Activated T-cell treated with anti-CD3 and anti-CD28 coated beads, Interleukin-2, amount 50 U/mL, for 72 hours (primary cell): ENCODE measurements at places on chromosomes 2 and 18. TPM values are rescaled to one million over a fixed set of nuclear protein-coding genes. Genes with fewer than 3 reads are reported as not detected.
A peak's percentile ranks its signal among the peaks of the same experiment; 100 is the strongest.

KIF3C gene
- total RNA-seq: 4.0 TPM

GCKR gene
- total RNA-seq: not detected

TYW5 gene
- 14.7 TPM for total RNA-seq

AQP4 gene
- not detected for total RNA-seq

GRCh38 chr18:493986-494983 is 6.2 kb downstream of the COLEC12 start:
- no peaks in the 10 kb centered on the region for H3K4me1 ChIP-seq
- H3K27ac ChIP-seq: no peak overlapping the region
- no peak for DNase-seq

- H3K4me1 ChIP-seq: peaks cover 32% of the 10 kb centered on the region
- no peak overlapping the region for H3K4me3 ChIP-seq
- H3K27me3 ChIP-seq: no peaks in the 10 kb centered on the region
- no peak for DNase-seq
These were observed 40.3 kb upstream of the HNRNPA3 start for GRCh38 chr2:177172034-177172880.

- H3K4me1 ChIP-seq: peaks cover 13% of the 10 kb centered on the region
- H3K27me3 ChIP-seq: peaks cover 22% of the 10 kb centered on the region
- DNase-seq: peak; percentile 45
- peak overlapping the region; percentile 85 for H3K4me3 ChIP-seq
- peak overlapping the region; percentile 42 for H3K27ac ChIP-seq
These were observed 787 bp downstream of the SOCS6 start for GRCh38 chr18:70289351-70290312.

GRCh38 chr2:170425281-170425751 is 247.4 kb downstream of the MYO3B start:
- no peak overlapping the region for H3K4me3 ChIP-seq
- no peak overlapping the region for H3K27ac ChIP-seq
- no peaks in the 10 kb centered on the region for H3K4me1 ChIP-seq
- H3K27me3 ChIP-seq: peaks cover 11% of the 10 kb centered on the region
- H3K36me3 ChIP-seq: no peaks in the 10 kb centered on the region

GRCh38 chr2:181985632-181986205 is at the start of gene PPP1R1C:
Gene PPP1R1C (plus strand): TSS chr2:181985853. CDS start chr2:181986111, 258 bp downstream.
- H3K36me3 ChIP-seq: no peaks in the 10 kb centered on the region
- no peak within 1 kb of the TSS for H3K27ac ChIP-seq
- H3K4me3 ChIP-seq: no peak within 1 kb of the TSS
- no peak for DNase-seq

- peak overlapping the region; percentile 54 for H3K4me3 ChIP-seq
- H3K27me3 ChIP-seq: no peaks in the 10 kb centered on the region
- peaks cover 62% of the 10 kb centered on the region for H3K4me1 ChIP-seq
- H3K27ac ChIP-seq: peak overlapping the region; percentile 12
- H3K36me3 ChIP-seq: peaks cover 16% of the 10 kb centered on the region
These were observed 108.3 kb downstream of the NFATC1 start for GRCh38 chr18:79504034-79504433.

DNA sequence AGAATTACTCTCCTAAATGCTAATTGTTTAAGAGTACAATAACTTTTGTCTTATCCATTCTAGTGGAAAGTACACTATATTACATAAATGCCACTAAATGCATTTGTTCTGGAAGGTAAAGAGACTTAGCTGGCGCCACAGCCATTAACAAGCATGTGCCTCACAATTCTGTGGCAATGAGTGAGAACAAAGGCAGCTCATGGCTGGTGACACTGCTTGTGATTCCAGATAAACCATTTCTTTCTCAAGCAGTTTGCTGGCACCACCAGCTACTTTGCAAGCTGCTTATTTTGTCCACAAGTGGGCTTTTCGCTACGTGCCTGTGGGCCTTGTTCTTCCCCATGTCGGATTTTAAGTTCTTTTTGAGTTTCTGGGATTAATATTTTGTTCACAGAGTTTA is 147.6 kb upstream of the SMAD7 start:
- no peaks in the 10 kb centered on the region for H3K36me3 ChIP-seq
- H3K4me3 ChIP-seq: no peak overlapping the region
- H3K27ac ChIP-seq: no peak overlapping the region
- H3K27me3 ChIP-seq: no peaks in the 10 kb centered on the region

- H3K27me3 ChIP-seq: no peaks in the 10 kb centered on the region
- H3K27ac ChIP-seq: peak overlapping the region; percentile 28
- peaks cover 9% of the 10 kb centered on the region for H3K4me1 ChIP-seq
- peaks cover 9% of the 10 kb centered on the region for H3K36me3 ChIP-seq
- DNase-seq: no peak
- no peak overlapping the region for H3K4me3 ChIP-seq
These were observed 4.4 kb upstream of the FARP2 start for GRCh38 chr2:241351640-241352031.

DNA sequence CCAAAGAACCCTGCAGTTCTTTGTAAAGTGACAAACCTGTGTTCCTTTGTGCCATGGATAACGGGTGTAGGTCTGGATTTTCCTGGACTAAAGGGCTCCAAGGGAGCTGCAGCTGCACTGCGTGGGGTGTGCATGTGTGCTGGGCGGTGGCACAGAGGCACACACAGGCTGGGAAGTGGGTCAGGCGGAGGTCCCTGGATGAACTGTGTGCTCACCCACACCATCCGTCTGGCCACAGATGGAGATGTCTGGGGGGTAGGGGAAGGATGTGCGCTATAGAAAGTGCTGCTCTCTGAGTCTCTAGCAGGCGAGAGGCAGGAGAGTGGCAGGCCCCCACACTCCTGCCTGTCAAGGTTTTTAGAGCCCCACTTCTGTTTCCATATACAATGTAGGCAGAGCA is 137.2 kb downstream of the LOXHD1 start:
- no peak for DNase-seq
- no peaks in the 10 kb centered on the region for H3K36me3 ChIP-seq
- H3K27me3 ChIP-seq: no peaks in the 10 kb centered on the region

DNA sequence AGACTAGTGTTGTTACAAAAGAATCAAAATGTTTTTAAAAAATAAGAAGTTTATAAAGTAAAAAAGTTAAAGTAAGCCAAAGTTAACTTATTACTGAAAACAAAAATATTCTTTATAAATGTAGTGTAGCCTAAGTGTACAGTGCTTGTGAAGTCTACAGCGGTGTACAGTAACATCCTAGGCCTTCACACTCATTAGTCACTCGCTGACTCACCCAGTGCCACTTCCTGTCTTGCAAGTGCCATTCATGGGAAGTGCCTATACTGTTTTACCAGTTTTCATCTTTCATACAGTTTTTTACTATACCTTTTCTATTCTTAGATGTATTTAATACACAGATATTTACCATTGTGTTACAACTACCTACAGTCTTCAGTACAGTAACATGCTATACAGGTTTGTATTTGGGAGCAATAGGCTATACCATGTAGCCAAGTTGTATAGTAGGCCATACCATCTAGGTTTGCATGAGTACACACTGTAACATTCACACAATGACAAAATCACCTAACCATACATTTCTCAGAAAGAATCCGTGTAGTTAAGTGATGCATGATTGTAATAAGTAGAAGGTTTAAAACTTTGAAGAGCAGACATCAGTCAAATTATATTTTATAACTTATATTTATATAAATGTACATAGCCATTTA is 13.4 kb downstream of the SERPINB7 start:
- H3K27me3 ChIP-seq: no peaks in the 10 kb centered on the region
- no peaks in the 10 kb centered on the region for H3K36me3 ChIP-seq
- peak; percentile 74 for DNase-seq
- no peak overlapping the region for H3K27ac ChIP-seq
- no peak overlapping the region for H3K4me3 ChIP-seq

GRCh38 chr2:21819454-21819853 is 695.7 kb downstream of the TDRD15 start:
- no peak for DNase-seq
- H3K36me3 ChIP-seq: no peaks in the 10 kb centered on the region
- H3K27me3 ChIP-seq: no peaks in the 10 kb centered on the region
- H3K4me1 ChIP-seq: no peaks in the 10 kb centered on the region
- H3K4me3 ChIP-seq: no peak overlapping the region

GRCh38 chr18:31513189-31513935 is 15.4 kb downstream of the DSG2 start:
- no peaks in the 10 kb centered on the region for H3K36me3 ChIP-seq
- H3K27ac ChIP-seq: no peak overlapping the region
- H3K4me3 ChIP-seq: no peak overlapping the region
- no peak for DNase-seq
- H3K27me3 ChIP-seq: no peaks in the 10 kb centered on the region
- H3K4me1 ChIP-seq: no peaks in the 10 kb centered on the region

- no peaks in the 10 kb centered on the region for H3K4me1 ChIP-seq
- no peak for DNase-seq
- H3K27ac ChIP-seq: no peak overlapping the region
- H3K36me3 ChIP-seq: no peaks in the 10 kb centered on the region
These were observed 72.5 kb downstream of the GNAL start for GRCh38 chr18:11761553-11761952.

DNA sequence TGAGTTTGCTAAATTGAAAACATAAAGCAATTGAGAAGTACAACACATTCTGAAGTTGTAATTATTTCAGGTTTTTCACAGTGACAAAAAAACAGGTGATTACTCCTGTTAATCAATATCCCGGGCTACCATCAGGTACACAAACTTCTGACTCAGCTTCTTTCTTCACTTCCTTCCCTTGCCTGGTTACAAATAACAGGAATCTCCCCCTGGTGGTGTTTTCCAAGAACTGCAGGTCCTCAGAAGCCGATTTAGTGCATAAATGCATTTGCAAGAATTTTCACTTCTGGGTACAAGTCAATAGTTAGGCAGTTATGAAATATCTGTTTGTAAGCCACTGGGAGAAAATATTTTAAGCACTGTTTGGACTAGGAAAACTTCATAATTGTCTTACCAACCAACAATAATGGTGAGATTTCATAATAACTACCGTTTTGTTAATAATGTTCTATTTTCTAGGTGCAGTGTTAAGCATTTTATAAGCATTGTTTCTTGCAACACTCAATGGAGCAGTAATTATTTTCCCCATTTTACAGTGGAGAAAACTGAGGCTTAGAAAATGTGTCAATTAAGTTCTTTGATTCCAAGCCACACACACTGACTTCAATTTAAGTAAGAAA is 12.4 kb upstream of the GMCL1 start:
- H3K27ac ChIP-seq: no peak overlapping the region
- H3K4me3 ChIP-seq: no peak overlapping the region
- no peaks in the 10 kb centered on the region for H3K36me3 ChIP-seq
- peak; percentile 74 for DNase-seq
- no peaks in the 10 kb centered on the region for H3K27me3 ChIP-seq
- peaks cover 10% of the 10 kb centered on the region for H3K4me1 ChIP-seq

DNA sequence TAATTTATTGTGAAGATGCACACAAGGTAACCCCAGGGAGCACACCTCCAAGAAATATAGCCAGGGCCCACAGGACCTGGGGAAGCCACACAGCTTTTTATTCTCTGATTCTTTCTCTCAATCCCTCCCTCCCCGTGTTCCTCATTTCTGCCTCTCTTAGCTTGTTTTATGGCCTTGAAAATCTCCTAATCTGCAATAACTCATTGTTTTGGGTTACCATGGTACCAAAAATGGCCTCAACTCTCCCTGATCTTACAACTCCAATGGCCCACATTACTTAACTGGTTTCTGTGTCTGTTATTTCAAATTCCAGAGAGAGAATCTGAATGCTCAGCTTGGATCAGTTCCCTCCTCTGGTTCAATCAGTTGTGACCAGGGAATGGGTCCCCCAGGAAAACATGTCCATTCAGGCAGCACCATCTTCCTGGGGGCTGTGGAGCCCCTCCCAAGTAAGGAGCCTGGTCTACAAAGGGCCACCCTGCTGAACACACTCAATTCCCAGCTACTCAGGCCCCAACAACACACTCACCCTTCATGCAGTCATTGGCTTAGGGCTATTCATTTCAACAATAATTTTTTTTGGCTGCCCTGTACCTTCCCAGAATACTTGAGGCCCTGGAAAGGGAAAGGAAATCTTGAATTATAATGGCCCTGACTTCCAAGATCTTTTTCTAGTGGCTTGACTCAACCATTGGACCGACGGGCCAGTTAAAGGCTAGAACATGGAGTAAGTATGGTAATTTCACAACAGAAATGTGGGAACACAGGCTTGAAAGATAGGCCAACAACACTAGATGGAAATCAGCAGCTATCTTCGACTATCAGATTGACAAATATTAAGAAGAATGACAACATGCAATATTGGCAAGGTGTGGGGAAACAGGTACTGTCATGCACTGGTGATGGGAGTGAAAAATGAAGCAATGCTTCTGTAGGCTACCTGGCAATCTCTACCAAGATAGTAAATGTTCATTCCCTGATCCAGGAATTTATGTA is 41.6 kb upstream of the ST3GAL5 start:
- H3K4me3 ChIP-seq: no peak overlapping the region
- H3K36me3 ChIP-seq: no peaks in the 10 kb centered on the region
- no peaks in the 10 kb centered on the region for H3K27me3 ChIP-seq
- H3K27ac ChIP-seq: no peak overlapping the region
- peaks cover 22% of the 10 kb centered on the region for H3K4me1 ChIP-seq

GRCh38 chr18:63924551-63924950 is 16.8 kb downstream of the SERPINB10 start:
- no peak for DNase-seq
- H3K27ac ChIP-seq: no peak overlapping the region
- H3K4me1 ChIP-seq: no peaks in the 10 kb centered on the region

DNA sequence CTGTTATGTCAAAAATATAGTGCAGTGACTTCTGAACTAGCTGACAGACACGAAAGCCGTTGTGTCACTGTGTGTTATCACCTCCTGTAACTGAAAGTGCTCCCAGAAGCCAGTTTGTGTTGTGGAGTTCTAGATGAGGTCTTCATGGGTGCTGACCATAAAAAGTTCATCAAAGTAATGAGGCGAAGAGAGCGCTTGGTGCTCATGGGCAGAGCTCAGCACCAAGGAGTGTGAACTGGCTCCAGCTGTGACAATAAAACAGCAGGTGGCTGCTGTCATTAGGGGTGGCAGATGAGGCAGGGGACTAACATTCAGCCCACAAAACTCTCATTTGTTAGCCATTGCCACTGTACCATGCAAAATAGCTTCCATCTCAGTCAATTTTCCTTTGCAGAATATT is 151.1 kb downstream of the ZNF407 start:
- H3K36me3 ChIP-seq: peaks cover 5% of the 10 kb centered on the region
- H3K4me3 ChIP-seq: no peak overlapping the region
- no peak overlapping the region for H3K27ac ChIP-seq
